ENCODE measurements at places on chromosomes 1 and 21.

DNA sequence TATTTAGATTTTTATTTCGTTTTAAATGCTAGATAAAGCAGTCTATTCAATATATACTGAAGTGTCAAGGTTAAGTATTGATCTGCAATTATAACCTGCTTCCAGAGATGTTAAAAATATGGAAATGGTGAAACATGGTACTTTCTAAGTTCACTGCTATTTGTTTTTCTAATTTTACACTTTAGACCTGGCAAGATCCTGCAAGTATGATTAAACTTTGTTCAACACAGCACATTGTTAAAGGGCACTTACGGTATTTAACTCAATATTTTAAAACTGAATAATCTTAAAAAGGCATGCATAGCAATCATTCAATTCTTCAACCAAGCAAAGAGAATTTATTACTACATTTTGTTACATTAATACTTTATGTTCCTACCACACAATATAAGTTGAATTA is 35.7 kb upstream of the ZZZ3 start:
- no peak for DNase-seq

GRCh38 chr1:161117759-161118581 is at the start of the genes NIT1 and PFDN2:
TSS of gene NIT1 (plus strand) at chr1:161118105. CDS start at chr1:161118177, 72 bp downstream.
TSS of gene PFDN2 (minus strand) at chr1:161118037. CDS start at chr1:161118026, 11 bp downstream.
- DNase-seq = peak; percentile 93

- no peak for DNase-seq
Measured at GRCh38 chr1:193700710-193701355, 514.4 kb upstream of the B3GALT2 start.

DNA sequence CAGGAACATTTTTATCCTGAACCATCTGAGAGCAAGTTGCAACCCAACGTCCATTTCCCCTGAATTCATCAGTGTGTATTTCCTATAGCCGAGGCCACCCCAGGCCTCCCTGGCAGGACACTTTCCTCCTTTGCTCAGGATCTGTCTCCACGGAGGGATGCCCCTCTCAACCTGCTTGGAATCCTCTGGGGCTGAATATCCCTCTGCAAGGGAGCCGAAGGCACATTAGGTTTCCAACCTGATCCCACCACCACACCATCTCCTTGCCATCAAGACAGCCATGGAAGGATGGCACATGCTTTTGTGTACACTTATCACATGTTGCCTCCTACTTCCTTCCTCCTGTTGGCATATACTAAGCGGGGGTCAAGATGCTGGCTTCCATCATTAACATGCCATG is 74.8 kb upstream of the EDN2 start:
- DNase-seq = no peak

GRCh38 chr1:115694805-115695204 is 53.0 kb downstream of the VANGL1 start:
- DNase-seq = no peak

All from right hindlimb (tissue), 1 donor.